Common myeloid progenitor, CD34-positive (primary cell): ENCODE measurements at places on chromosomes 12 and 14.

DNA sequence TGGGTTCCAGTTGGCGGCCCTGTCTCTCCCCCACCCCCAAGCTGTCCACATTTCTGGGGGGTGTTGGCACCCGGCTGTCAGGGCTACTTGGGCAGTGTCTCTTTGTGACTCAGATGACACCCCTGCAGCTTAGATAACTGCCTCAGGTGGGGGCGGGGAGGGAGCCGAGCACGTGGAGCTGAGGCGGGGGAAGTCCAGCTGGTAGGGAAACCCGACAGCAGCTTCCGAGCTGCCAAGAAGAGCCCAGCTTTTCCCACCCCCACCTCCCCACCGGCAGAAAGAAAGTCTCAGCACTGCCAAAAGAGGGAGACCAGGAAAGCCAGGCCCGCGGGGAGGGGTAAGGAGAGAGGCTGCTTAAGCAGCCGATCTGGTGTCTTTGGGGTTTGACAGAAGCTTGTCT is 1.4 kb downstream of the LRTM2 start:
- DNase-seq: no peak

- DNase-seq: no peak
Observed at GRCh38 chr12:15883536-15883935, 1.3 kb downstream of the STRAP start.

DNA sequence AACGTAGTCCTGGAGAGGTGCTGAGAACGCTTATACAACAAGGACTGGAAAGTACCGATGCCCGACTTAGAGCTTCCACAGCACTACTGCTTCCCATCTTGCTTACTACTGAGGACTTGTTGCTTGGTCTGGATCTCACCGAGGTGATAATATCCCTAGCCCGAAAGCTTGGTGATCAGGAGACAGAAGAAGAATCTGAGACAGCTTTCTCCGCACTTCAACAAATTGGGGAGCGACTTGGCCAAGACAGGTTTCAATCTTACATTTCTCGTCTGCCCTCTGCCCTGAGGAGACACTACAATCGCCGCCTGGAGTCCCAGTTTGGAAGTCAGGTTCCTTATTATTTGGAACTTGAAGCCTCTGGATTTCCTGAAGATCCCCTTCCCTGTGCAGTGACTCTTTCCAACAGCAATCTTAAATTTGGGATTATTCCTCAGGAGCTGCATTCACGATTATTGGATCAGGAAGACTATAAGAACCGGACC is 1.1 kb downstream of the TOGARAM1 start:
- no peak for DNase-seq

DNA sequence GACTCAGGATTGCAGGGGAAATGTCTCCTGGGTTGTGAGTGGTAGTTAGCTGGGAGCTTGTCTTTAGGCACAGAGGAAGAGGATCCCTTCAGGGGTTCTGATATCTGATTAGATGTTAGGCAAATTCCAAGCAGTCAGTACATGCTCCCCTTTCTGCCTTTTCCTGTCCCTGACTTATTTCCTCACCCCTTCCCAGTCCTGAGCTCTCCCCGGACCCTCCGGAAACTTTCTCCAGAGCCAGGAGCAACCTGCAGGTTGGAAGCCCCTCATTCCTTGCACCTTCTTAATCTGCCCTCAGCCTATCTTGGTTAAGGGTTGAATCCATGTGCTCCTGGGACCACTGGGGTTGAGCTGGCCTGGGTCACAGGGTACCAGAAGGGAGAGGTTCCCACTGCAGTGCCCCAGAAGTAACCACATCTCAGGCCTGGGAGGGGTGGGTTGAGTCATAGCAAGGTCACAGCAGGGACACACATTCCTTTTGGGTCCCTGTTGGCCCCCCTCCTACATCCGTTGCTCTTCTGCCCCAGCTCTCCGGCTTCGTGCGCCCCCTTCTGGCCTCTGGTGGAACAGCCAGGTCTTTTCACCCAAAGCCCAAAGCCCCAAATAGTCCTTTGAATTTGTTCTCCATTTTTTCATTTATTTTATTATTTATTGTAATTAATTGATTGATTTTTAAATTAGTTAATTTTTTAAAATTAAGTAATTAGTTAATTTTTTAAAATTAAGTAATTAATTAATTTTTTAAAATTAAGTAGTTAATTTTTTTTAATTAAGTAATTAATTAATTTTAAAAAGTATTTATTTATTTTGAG is 1.8 kb downstream of the IGFBP6 start:
- DNase-seq: peak; percentile 88

GRCh38 chr12:105355752-105356151 is 25.3 kb downstream of the C12orf75 start:
- DNase-seq: no peak

DNA sequence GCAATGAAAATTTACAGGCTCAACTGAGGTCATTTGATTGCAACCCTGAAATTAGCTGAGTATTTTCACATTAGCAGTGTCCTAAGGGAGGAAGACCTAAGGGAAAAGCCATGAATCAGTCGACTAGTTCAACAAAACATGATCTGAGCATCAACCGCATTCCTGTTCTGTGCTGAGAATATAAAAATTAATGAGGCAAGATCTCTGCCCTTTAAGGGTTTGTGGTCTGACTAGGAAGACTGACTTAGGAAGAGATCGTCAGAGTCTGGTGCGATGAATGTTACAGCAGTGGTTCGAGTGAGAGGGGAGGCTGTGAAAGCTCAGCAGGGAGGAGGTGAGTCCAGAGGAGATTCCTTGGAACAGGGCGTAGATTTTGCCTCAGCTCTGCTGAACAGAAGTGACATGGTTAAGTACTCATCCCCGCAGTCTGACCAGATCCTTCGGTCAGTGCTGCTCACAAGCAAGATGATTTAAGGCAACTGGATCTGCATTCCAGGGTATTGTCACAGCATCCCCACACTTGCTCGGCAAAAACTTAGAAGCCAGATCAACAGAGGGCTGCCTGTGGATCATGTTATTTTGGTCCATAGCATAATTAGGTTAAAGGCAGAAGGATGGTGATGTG is 49.6 kb downstream of the BMAL2 start:
- DNase-seq: no peak

DNA sequence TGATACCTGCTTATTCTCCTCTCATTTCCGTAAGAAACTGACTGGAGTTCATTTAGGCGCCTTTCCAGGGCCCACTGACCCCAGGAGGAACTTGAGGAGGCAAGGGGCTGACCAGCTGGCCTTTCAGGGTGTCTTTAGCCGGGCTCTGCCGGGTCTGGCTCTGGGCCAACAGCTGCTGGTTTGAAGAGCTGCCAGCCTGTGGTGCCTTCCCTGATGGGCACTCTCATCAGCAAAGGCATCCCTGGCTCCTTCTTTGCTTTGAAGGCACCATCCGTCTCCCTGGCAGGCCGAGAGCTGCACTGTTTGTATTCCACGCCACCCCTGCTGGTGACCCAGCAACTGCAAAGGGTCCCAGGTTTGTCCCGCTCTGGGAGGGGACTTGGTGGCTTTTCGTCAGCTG is 42.0 kb downstream of the IQSEC3 start:
- DNase-seq: no peak

DNA sequence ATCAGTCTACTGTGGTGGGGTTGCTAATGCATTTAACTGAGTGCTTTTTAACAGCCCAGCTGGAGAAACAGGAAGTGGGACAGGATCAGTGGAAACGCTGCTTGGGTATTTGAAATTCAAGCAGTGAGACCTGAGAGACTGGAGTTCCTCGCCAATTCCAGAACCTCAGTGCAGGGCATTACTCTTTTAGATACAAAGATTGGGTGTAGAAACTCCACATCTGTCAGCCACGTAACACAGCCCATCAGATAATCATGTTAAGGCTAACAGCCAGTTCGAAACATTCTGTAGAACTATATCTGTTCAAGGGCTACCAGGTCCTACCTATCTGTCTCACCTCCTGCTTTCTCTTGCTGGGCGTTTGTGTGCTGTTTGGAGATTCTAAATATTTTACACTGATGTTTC is 45.5 kb downstream of the RAD52 start:
- DNase-seq: peak; percentile 46

DNA sequence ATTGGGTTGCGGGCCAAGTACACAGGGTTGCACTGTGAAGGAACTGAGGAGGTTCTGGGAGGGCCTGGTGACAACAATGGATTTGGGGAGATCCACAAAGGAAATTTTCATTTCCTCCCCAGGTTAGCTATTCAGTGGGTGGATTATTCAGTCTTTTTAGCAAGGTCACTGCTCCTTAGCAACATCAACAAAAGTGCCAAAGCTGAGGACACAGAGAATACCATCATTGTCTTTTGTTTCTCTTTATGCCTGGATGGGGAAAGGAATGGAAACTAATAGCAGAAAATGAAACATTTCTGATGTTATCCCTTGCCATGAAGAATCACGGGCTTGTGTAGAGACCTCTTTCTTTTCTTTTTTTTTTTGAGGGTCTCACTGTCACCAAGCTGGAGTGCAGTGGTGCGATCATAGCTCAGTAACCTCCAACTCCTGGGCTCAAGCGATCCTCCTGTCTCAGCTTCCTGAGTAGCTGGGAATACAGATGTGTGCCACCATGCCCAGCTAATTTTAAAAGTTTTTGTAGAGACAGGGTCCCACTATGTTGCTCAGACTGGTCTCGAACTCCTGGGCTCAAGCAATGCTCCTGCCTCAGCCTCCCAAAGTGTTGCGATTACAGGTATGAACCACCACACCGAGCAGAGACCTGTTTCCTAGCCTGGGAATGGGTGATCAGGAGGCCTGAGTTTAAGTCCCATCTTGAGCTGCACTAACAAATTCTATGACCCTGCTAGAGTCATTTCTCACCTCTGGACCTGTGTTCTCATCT is 6.5 kb downstream of the PPP1R3E start:
- no peak for DNase-seq

- peak; percentile 58 for DNase-seq
Observed at GRCh38 chr12:26471560-26471959, 276.2 kb downstream of the SSPN start.

GRCh38 chr14:53571641-53572328 is 384.8 kb downstream of the BMP4 start:
- peak; percentile 87 for DNase-seq

GRCh38 chr14:30309405-30309804 is 249.6 kb upstream of the G2E3 start:
- no peak for DNase-seq

DNA sequence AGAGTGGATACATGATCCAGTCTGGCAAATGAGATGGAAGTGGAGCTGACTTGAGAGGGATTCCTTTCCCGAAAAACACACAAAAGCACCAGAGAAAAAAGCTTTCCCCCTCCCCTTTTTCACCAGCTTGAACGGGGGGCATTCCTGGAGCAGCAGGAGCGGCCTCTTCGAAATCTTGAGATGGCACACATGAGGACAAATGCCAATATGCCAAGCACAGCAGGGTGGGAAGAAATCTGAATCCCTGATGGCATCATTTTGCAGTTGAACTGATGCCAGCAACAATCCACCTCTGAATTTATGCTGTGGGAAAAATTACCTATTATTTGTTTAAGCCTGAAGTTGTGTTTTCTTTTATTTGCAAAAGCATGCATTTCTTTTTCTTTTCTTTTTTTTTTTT is 29.7 kb upstream of the BICD1 start:
- no peak for DNase-seq
